ENCODE measurements at places on chromosomes 4 and X.
A peak's percentile ranks its signal among the peaks of the same experiment; 100 is the strongest.

- no peak for DNase-seq
Measured at GRCh38 chrX:136256026-136256425, 4.8 kb upstream of the MAP7D3 start.

DNA sequence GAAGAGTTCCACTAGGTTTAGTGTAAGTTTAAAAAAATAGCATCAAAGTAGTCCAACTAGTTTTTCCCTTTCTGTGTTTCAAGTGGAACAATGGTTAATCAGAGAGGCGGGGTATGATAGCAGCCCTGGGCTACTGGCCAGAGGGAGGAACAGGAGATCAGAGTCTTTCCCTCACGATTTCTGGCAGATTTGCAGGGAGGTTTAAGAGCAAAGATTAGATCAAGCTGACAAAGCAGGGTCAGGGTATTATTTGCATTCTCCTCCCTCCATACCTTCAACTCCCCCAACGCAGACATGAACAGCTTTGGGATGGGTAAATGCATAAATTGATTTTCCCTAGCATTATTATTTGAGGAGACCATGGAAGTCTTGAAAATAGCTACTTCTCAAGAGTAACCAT, 277.6 kb upstream of the DIAPH2 start:
- DNase-seq = no peak

- DNase-seq = no peak
Measured at GRCh38 chrX:68807818-68808217, 21.0 kb upstream of the EFNB1 start.

DNA sequence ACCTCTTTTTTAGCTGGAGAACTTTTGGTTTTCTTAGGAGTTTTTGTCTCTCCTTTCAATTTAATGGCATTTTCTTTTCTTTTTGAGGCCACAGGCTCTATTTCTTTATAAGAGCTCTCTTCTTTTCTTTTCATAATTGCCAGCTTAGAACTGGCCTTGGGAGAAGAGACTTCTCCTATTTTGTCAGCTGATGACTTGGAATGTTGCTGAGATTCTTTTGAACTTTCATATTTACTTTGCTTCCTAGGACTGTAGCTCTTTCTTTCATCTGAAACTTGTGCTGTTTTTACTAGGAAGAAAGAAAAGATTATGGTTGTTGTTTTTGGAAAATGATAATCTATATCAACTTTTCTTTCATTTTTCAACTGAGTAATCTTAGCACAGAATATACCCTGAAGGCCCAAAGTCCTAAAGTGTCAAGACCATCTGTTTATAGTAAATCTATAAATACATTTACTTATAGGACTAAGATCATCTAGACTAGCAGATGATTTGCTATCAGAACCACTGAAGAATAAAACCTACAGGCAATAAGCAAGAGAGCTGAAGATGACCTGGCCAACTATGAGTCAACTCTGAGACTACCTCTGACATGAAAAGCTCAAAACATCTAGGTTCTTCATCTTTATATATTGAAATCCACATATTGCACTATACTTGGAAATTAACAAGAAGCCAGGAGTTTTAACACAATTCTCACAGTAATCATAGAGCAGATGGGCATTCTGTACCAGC, 45.6 kb downstream of the RFC1 start:
- no peak for DNase-seq

DNA sequence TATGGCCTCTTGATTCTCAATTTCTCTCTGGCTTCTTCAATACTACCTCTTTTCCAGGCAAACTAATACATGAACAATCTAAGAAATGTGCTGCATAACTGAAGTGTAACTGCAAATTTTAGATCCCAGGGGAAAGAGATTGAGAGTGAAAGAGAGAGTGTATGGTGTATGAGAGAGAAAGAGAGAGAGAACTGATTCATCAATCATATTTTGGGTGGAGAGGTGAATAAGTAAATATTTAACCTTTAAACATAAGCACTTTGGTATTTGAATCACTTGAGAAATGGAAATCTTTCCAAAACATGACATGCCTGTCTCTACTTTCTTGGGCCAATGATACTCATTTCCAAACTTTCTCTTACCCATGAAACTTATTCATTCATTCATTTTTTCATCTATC, 147.2 kb upstream of the DIPK2B start:
- no peak for DNase-seq

GRCh38 chr4:143253166-143253565, 68.4 kb downstream of the USP38 start:
- no peak for DNase-seq

GRCh38 chrX:150635952-150636351, 57.2 kb upstream of the MTMR1 start:
- DNase-seq = no peak

DNA sequence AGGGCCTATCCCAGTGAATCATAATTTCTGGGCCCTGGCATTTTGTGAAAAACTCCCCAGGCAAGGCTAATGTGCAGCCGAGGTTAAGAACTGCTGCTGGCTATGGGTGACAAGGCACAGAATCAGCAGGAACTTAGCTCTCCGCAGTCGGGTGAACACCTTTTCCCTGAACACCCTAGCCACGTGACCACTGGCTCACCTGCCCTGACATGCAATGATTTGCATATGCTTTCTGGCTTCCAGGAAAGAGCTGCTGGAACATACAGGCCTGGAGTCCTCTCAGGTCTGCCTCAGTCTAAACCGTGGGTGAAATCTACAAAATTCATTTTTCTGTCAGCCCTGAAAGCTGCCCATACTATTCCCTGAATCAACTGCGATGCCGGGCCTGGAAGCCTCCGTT, 56.6 kb downstream of the ZNF827 start:
- no peak for DNase-seq

GRCh38 chr4:9919047-9919446, 102.2 kb downstream of the SLC2A9 start:
- DNase-seq = no peak

DNA sequence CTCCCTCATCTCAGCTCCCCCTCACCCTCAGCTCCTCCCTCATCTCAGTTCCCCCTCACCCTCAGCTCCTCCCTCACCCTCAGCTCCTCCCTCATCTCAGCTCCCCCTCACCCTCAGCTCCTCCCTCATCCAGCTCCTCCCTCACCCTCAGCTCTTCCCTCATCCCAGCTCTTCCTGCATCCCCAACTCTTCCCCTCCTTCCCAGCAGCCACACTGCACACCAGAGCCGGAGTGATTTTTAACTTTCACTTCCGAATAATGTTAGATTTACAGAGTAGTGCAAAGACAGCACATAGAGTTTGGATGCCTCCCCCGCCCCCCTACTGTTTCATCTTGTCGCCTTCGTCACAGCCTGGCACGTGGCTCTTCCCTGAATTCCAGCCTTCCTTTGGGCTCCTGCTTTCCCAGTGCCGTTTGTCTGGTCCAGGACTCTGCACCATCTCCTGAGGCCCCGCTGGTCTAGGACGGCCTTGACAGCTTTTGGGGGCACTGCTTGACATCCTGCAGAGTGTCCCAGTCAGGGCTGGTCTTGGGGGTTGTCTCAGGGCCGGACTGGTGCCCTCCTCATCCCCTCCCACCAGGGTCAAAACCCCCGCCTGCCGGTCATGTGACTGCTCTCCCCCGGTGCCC, 110.2 kb downstream of the FAM53A start:
- DNase-seq = no peak

- DNase-seq = no peak
Measured at GRCh38 chrX:39755143-39756032, 342.4 kb downstream of the BCOR start.

DNA sequence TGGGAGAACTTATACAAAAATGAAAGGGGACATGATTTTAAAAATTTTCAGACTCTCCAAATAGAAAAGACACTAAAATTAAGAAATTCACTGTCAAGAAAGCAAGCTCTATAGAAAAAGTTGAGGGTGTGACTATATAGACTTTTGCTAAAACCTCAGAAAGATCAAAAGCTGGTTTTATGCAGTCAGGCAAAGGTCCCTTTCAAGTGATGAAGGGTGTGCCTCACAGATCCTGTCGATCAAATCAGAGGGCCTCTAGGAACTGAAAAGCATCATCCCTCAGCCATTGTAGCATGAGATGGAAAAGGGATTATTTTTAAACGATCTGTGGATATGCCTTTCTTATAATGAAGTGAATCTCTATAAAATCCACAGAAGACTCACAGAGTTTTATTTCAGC, 116.5 kb downstream of the FAM13A start:
- peak; percentile 2 for DNase-seq

DNA sequence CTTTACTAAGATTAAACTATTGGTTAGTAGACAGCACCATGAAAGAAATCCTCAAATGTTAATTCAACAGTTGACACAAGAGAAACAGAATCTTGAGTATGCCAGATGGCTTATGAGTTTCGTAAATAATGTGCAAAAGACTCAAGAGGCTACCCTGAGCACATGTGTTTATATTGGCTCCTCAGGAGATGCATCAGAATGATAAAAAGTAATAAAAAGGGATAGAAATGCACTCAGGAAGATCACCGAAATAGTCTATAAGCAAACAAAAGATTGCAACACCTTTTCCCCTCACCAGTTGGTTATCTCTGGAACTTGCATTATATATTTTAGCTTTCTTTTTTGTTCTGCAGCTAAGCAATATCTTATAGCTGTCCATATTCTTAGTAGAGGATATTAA, 84.4 kb downstream of the SCFD2 start:
- no peak for DNase-seq

GRCh38 chr4:2260344-2261109, 1.4 kb downstream of the MXD4 start:
- no peak for DNase-seq

GRCh38 chrX:121823406-121823805, 776.0 kb downstream of the GLUD2 start:
- DNase-seq = no peak

DNA sequence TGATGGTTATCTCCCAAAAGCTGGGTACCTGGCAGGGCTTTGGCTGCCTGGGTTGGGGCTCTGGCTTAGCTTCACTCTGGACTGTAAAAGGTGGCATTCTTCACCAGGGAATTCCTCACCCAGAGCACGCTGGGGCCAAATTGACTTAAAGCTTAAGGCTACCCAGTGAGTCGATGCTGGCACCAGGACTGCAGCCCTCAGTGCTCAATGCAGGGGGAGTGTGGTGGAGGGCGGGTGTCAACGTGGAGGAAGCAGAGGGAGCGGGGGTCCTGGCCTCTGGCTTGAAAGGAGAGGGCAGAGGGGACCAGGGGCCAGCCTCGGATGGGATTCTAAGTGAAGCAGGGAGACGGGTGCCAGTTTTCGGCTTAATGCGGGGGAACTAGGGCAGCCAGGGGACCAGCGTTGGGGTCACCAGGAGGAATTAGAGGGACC, 446 bp upstream of the FAM50A start:
- no peak for DNase-seq

DNA sequence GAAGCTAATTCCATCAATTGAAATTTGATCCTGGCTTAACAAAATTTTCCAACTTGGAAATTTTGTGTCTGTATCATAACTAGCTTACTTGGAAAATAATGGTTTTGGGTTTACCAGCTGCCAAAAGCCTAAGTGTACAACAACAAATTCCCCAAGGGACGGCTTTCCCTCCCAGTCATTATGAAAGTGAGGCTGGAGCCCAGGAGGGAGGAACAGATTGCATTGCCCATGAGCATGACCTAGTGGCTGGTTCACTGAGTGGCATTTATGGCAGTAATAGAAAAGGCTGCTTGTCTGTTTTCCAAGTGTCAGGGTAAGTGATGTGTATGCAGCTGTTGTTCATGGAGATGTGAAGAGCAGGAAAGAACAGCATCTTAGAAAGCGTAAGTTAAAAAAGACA, 70.8 kb upstream of the HHIP start:
- no peak for DNase-seq

DNA sequence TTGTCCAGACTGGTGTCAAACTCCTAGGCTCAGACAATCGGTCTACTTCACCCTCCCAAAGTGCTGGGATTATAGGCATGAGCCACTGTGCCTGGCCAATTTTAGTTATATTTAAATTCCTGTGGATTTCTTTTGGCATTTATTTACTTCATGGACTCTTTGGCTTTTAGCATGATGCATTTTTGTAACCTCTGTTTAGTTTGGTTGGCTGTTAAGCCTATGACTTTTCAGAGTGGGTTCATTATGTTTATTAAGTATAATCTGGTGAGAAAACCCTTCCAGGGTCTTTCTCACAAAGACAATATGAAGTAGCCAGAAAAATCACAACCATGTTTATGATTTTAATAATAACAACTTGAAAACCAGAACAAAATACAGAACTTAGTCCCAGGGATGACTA, 49.4 kb downstream of the USP38 start:
- DNase-seq = no peak

GRCh38 chr4:109126856-109127255, 175.6 kb downstream of the COL25A1 start:
- no peak for DNase-seq

DNA sequence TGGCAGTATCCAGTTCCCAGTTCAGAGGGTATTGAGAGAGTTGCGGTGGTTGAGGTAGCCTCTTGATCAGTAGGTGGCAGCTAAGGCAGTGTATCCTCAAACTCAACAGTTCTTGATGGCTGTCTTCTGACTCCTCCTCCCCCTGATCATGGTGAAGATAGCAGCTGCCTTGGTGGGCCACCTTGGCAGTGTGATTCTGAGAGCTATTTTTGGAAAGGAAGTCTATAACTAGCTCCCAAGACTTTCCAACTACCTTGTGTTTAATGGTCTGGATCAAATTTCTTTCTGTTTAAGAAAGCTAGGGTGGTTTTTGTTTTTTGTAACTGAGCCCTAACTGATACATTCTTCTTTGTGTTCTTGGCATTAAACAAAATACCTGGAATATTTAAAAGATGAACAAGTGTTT, 10.5 kb upstream of the TBC1D19 start:
- peak; percentile 83 for DNase-seq

DNA sequence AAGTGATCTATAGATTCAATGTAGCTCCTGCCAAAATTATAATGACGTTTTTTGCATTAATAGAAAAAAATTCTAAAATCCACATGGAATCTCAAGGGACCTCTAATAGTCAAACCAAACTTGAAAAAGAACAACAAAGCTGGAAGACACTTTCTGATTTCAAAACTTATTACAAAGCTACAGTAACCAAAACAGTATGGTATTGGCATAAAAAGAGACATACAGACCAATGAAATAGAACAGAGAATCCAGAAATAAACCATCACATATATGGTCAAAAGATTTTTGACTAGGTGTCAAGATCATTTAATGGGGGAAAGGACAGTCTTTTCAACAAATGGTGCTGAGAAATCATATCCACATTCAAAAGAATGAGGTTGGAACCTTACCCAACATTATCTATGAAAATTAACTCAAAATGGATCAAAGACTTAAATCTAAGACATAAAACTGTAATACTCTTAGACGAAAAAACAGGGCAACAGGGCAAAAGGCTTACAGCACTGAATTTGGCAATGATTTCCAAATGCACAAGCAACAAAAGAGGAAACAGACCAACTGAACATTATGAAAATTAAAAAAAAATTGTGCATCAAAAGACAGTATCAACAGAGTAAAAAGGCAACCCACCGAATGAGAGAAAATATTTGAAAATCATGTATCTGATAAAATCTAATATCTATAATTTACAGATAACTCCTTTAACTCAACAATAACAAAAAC, 3.9 kb downstream of the FBXO8 start:
- DNase-seq = no peak

- DNase-seq = no peak
Measured at GRCh38 chr4:24070117-24070516, 180.3 kb upstream of the PPARGC1A start.
